ENCODE measurements at places on chromosomes 6 and 20. TPM values are rescaled to one million over a fixed set of nuclear protein-coding genes. Genes with fewer than 3 reads are reported as not detected.

DNA sequence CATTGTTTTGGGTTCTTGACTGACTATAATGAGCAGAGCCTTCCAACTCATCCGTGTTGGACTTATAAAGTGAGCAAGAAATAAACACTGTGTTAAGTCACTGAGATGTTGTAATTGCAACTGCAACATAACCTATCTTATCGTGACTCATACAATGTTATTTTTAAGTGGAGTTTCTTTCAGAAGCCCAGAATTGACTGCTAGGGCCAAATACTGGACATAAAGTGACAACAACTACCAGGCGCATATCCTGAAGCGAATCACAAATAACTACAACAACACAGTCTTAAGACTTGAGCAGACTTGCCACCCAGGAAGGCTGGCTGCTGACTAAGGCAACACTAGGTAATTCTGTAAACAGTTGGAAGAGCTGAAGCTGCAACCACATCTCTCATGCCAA lies 326.6 kb downstream of the COL12A1 start:
- H3K36me3 ChIP-seq, result no peaks in the 10 kb centered on the region
- H3K4me3 ChIP-seq, result no peak overlapping the region
- peaks cover 8% of the 10 kb centered on the region for H3K4me1 ChIP-seq
- H3K27me3 ChIP-seq, result no peaks in the 10 kb centered on the region

DNA sequence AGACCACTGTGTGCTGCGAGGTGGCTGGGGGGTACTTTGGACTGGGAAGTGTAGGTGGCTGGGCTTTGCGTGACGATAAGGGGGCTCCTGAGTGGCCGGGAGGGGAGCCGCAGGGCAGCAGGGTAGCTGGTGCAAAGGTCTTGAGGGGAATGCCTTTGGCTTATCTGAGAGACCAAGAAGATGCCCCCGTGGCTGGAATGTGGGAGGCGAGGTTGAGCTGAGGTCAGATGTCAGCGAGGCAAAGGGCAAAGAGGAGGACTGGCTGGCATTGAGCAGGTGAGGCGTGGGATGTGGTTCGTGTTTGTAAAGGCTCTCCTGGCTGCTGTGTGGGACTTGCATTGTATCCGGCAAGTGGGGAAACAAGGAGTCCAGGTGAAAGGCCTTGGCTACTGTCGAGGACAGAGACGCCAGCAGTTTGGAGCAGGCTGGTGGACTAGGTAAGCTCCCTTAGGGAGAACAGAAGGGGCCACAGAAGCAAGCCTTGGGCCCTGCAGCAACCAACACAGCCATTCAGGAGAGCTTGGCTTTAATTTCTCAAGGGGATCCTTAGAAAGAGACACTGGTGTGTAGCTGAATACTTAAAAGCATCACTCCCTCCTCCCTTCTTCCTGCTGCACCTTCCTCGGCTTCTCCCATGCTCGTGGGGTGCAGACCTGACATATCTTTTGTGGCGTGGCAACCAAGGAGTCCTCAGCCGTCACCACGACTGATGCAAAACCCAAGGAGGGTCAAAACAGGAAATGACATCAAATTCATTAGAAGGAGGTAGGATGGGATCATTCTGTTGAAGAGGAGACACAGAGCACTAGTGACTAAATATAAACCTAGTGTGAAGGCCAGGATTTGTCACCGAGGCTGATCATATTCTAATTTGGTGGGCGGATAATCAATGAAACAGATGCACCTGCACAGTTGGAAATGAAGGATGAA lies 53.5 kb upstream of the ERVFRD-1 start:
- no peaks in the 10 kb centered on the region for H3K36me3 ChIP-seq
- no peak overlapping the region for H3K4me3 ChIP-seq
- H3K4me1 ChIP-seq, result no peaks in the 10 kb centered on the region
- DNase-seq, result no peak
- H3K27ac ChIP-seq, result no peak overlapping the region

The MAP7 gene
- total RNA-seq, result 1.5 TPM

The HTR1E gene
- not detected for total RNA-seq

All from fibroblast of lung (primary cell).